ENCODE measurements at places on chromosomes 7 and 10.

GRCh38 chr10:93072225-93072712, 1.4 kb upstream of the CYP26A1 start:
- DNase-seq = no peak

- no peak for DNase-seq
Observed at GRCh38 chr10:31215052-31215451, 104.0 kb upstream of the ZEB1 start.

DNA sequence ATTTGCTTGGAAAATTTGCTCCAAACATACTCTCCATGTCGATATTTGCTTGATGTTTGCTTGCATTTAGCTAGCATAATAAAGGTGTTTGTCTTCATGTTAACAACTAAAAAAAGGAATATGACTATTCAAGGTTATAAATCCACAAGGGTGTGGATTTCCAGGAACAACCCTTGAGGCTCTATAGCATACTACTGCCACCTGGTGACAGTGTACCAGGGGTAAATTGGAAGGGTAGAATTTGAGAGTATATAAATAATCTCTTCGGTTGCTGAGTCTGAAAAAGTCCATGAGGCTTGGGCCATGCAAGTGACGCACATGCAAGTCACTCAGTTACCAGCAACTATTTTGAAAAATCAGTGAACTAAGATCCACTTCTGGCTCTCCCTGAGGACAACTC, 68.4 kb downstream of the SLIT1 start:
- no peak for DNase-seq

DNA sequence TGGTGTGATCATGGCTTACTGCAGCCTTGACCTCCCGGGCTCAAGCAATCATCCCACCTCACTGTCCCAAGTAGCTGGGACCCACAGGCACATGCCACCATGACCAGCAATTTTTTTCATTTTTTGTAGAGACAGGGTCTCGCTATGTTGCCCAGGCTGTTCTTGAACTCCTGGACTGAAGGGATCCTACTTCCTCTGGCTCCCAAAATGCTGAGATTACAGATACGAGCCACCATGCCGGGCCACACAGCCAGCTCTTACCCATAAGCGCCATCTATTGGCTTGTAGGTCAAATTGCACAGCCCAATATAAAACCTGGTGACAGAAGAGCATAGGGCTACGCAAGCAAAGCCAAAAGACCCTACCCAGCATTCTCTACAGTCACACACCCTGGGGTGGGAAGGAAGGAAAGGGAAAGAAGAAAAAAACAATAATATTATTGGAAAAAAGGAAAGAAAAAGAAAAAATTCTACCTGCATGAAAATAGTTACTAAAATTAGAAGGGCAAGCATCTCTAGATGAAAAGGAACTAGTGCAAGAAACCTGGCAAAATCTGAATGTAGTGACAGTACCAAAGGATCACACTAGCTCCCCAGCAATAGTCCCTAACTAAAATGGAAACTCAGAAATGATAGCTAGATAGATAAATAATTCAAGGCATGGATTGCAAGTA, 29.4 kb upstream of the AMPH start:
- no peak for DNase-seq

GRCh38 chr10:59934701-59935100, 28.3 kb upstream of the CCDC6 start:
- DNase-seq = no peak

DNA sequence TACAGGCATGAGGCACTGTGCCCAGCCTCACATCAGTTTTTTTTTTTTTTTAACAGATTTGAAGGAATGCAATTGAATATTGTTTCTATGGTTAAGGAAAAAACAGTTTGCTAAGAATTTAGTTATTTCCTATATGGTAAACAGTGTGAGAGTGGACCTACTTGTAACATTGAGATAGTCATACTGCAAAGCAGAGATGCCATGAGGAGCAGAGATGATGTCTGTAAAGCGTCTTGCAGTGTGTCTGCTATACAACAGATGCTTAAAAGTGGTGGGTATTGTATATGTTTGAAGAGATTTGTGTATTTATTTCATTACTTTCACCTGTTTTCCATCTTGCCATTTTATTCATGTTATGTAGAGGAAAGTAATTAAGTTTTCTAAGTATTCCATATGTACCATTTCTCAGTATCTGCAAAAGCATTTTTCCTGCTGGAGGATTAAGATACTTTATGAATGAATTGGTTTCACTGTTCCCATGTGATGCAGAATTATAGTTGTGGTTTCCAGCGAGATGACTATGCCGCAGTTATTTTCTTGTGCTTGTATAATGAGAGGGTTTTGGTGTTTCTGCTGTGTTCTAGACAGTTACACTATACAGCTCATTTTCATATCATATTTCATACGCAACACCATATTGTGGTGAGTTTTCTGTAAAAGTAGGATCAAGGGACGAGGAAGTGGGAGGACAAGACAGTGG, 26.6 kb downstream of the TET1 start:
- DNase-seq = no peak

GRCh38 chr10:11822026-11822756, 965 bp upstream of the PROSER2 start:
- no peak for DNase-seq

- DNase-seq = no peak
Observed at GRCh38 chr10:25017154-25017590, 760 bp downstream of the THNSL1 start.

GRCh38 chr7:66353547-66353946, 148.4 kb downstream of the TPST1 start:
- DNase-seq = no peak

DNA sequence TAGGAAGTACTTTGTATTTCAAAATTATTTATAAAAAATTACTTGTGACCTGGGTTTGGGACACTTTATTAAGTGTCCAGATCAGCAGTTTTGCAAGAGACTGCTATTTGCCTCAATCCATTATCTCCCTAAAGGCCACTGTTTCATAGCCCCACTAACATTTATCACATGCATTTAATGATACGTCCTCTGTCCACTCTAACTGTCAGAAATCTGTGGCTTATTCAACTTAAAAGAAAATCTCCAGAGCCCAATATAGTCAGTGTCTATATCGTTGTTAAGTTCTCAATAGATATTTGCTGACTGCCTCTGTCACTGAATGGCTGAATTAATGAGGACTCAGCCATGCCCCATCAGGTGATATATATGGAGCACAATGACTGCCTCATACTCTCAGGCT, 553.9 kb upstream of the POM121L12 start:
- no peak for DNase-seq

GRCh38 chr10:15335508-15335907, 35.6 kb downstream of the FAM171A1 start:
- DNase-seq = no peak

DNA sequence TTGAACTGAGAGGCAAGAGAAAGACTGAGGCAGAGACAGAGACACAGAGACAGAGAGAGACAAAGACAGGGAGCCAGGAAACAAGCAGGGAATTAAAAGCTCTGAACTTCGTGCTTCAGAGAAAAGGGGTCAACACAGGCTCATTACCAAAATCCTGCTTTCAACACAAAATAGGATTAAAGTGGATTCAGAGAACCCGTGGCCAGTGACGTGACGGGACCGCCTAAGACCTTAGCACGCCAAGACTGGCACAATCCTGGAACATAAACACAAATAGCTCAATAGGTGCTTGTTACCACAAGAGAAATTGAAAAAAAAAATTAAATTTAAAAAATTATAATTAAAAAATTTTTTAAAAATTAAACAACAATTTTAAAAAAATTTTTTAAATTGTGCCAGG, 21.5 kb downstream of the ASB13 start:
- no peak for DNase-seq

GRCh38 chr10:117071286-117072050, 66.5 kb upstream of the SHTN1 start:
- DNase-seq = no peak

DNA sequence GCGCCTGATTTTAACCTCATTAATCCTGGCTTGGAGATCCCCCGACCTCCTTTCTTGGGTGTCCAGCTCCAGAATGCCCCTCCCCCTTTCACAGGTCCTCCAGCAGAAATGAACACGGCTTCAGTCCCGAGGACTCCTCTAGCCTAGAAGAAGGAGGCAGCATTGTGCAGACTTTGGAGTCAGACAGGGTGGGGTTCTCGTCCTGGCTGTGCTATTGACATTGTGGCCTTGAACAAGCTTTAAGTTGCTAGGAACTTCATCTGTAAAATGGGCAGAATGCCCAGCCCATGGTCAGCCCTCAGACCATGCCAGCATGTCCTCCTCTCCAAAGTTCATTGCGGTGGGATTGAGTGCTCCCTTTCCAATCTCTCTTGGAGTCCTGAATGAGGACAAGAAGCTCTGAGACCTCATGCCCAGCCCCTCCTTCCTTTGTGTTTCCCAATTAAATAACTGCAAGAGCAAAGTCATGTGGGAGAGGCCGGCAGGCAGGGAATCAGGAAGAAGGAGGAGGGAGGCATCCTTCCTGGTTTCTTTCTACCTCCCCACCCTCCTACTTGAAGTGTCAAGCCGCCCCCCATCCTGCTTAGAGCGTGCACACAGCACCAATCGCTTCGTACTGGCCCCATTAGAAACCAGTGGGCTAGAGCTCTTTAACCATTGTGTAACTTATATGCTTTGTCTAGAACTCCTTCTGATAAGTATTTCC, 86.4 kb downstream of the RBM20 start:
- DNase-seq = no peak
